ENCODE measurements at places on chromosomes 11 and 22.

GRCh38 chr22:22396741-22397291 lies 111.7 kb downstream of the ZNF280B start:
- no peak for DNase-seq

GRCh38 chr22:43113526-43114251 lies 3.1 kb downstream of the BIK start:
- DNase-seq: no peak

DNA sequence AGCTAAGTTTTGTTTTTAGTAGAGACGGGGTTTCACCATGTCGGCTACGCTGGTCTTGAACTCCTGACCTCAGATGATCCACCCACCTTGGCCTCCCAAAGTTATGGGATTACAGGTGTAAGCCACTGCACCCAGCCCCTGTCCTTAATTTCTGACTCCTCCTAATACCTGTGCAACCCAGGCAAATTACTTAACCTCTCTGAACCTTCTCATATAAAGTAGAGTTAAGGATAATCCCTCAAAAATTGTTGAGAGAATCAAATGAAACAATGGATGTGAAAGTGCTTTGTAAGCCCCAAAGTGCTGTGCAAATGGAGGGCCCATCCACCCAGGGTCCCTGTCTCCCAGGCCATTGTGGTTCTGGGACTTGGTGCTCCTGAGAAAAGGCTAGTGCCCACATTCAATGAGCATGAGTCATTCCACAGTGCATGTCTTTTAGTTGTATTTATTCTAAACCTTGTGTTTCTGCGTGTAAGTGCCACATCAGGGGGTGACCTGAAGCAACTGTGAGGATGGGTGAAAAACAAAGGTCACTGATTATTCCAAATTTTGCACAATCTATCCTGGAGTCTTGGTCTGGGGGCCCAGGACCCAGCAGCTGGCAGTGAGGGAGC lies 61.4 kb upstream of the PTPRJ start:
- no peak for DNase-seq

- no peak for DNase-seq
Observed at GRCh38 chr11:45715418-45715817, 50.0 kb upstream of the CHST1 start.

DNA sequence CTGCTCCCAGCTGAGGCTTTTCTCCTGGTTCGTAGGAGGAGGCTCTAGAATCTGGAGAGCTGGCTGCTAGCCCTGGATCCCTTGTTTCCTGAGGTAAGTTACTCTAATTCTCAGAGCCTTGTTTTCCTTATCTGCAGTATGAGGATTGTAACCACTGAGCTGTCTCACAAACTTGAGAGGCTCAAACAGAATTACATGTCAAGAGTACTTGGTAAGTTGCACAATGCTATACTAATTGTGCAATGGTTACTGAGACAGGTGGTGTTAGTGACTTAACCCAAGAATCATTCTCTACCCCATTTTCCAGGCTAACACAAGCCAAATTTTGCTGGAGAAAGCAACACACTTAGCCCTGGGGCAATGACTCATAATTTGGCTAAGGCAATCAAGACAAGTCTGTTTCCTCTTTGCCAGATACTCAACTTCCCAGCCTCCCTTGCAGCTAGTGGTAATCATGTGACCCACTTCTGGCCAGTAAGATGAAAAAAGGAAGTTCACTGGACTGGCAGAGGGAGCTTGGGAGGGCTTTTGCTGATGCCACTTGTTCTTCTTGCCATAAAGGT lies 348.0 kb downstream of the TENM4 start:
- DNase-seq: no peak

GRCh38 chr11:59223611-59224010 lies 10.9 kb upstream of the MPEG1 start:
- no peak for DNase-seq

GRCh38 chr22:33519071-33519973 lies 401.0 kb downstream of the LARGE1 start:
- DNase-seq: peak; percentile 2

DNA sequence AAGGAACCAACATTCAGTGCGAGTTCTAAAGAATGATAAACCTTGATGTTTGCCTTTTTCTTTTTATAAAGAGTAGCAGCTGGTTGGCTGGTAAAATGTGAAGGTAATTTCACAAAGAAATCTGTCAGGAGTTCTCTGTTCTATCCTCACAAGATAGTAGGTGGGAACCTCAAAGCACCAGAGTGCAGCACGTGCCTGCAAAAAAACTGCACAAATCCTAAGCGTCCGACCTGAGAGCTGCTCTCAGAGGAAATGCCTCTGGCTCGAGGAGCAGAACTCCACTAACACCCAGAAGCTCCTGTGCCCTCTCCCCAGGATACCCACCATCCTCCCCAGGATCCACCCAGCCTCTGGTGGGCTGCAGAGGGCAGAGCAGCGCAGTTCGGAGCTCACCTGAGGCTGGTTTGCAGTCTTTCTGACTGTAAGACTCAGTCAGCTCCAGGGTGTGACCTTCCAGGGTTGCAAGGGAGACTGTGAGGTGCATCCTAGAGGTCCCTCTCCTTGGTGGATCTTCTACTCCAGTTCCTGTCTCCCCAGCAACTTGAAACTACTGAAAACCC lies 23.5 kb downstream of the PRDM10 start:
- no peak for DNase-seq

- no peak for DNase-seq
Observed at GRCh38 chr22:40499209-40499623, 128.8 kb downstream of the SGSM3 start.

DNA sequence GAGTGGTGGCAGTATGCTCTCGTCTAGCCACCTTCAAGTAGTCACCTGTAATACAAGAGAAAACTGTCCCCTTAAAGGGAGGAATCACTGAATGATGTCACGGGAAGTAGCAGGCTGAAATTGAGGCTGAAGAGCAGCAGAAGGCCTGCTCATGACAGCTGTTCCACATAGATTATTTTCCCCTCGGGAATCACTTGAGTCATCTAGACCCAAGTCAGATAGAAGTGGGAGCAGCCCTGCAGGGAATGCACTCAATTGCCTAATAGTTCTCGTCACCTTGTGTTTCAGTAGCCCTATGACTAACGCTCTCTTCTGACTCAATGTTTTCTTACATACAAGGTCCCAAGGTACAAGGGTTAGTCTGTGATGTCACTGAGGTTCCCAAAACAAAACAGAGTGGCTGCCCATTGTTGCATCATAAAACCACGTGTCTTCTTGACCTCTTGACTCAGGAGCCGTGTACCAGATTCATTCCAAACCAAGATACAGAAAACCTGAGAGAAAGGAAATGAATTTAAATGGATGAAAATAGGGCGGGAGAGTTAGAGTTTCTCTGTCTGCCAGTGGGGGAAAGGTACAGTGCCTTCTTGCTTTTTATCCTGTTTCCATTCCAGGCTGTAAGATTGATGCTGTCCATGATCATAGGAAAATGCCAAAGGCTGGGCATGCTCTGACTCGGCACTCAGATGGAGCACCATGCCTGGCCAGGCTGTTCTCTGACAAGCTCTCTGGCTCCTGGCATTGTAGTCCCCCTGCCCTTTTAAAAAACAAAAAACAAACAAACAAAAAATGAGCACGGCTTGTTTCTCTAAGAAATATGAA lies 21.6 kb upstream of the C11orf96 start:
- no peak for DNase-seq

- DNase-seq: no peak
Observed at GRCh38 chr11:19920982-19921381, 208.3 kb downstream of the NAV2 start.

GRCh38 chr11:134656861-134657540 lies 245.0 kb upstream of the B3GAT1 start:
- DNase-seq: no peak

- no peak for DNase-seq
Observed at GRCh38 chr11:118081241-118081958, 4.5 kb downstream of the TMPRSS4 start.

- no peak for DNase-seq
Observed at GRCh38 chr11:69992943-69993694, 85.0 kb upstream of the ANO1 start.

DNA sequence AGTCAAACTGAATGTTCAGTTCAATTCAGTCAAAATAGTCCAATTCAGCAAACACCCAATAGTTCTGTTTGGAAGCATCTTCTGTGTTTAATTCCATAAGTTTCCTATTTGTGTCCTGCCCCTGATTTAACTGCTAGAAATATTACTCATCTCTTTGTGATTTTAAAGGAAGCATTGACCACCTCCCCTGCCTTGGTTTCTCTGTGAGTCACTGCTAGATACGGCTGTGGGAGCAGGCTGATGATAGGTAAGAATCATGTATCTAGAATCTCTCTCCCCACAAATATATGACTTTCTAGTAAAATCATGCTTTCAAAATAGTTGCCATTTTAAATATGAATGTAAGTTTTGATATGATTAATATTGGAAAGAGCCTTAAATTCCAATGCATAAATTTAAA lies 888.5 kb downstream of the NTM start:
- no peak for DNase-seq

DNA sequence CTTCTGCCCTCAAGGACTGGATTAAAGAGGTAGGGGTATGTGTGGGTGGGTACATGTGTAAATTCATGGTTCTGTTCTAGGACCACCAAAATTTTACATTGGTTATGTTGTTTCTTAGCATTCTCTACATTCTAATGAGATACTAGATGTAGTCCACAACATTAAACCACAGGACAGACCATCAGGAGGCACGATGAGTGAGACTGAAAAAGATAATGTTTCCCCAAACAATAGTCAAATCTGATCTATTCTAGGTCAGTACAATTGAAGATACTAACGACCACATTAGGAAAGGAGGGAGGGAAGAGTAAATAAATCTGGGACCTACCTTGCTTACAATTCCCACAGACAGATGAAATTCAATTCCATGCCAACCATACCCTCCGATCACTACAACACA lies 42.2 kb downstream of the MRTFA start:
- no peak for DNase-seq

DNA sequence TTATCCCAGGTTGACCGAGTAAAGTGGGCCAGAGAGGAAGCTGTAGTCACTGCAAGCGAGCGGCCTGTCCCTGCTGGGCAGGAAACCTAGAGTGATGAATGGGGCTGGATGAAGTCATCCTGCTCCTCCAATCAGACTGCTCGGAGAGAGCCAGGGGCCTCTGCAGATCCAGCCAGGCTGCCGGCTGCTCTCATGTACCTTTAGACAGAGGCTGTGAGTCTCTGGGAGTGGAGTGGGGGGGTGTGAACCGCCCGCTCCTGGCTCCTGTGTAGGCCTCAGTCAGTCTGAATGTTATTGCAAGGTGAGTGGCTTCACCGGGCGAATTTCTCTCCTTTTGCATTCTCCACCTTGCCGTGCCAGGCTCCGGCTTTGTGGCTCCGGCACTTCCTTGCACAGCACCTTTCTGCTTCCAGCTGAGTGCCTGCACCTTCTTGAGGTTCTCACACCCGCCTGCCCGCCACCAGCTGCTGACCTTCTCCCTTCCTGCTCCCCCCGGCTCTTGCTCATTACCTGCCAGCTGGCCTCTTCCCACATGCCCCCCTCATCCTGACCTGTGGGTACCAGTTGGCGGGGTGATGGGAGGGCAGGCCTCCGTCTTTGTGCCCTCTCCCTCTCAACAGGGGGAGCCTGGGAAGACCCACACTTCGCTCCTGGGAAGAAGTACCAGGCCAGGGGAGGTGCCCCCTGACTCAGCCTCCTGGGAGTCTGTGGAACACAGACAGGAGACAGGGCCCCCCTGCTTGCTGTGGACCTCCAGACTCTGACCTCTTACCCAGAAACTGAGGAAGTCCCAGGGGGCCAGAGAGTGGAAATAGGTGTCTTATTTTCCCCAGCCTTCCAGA lies 79.9 kb downstream of the GRAMD1B start:
- no peak for DNase-seq

GRCh38 chr11:94793002-94793401 lies 24.8 kb downstream of the AMOTL1 start:
- no peak for DNase-seq

GRCh38 chr11:106463796-106464201 lies 386.3 kb downstream of the AASDHPPT start:
- DNase-seq: no peak

GRCh38 chr22:43743929-43744643 lies 68.0 kb downstream of the EFCAB6 start:
- no peak for DNase-seq
